ENCODE measurements at places on chromosomes 2 and 18. TPM values are rescaled to one million over a fixed set of nuclear protein-coding genes. Genes with fewer than 3 reads are reported as not detected.

DNA sequence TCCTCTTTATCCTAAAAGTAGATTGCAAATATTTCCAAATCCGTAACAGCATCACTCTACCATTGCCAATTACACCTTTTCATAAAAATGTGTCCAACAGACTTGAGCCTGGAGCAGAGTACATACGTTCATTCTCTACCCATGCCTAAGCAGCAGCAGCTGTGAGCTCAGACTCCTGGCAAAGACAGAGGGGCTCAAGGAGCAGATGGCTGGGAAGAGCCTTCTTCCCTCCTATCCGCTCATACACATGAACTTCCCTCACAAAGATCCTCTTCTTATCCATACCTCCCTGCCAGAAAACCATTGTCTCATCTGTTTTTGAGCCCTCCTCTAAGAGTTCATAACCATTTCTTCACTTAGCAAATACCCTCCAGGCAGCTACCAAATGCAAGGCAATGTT is 164.3 kb upstream of the ARL4C start:
- no peak for DNase-seq

- no peak for DNase-seq
These were observed 954 bp downstream of the CCNT2 start for GRCh38 chr2:134919341-134920210.

DNA sequence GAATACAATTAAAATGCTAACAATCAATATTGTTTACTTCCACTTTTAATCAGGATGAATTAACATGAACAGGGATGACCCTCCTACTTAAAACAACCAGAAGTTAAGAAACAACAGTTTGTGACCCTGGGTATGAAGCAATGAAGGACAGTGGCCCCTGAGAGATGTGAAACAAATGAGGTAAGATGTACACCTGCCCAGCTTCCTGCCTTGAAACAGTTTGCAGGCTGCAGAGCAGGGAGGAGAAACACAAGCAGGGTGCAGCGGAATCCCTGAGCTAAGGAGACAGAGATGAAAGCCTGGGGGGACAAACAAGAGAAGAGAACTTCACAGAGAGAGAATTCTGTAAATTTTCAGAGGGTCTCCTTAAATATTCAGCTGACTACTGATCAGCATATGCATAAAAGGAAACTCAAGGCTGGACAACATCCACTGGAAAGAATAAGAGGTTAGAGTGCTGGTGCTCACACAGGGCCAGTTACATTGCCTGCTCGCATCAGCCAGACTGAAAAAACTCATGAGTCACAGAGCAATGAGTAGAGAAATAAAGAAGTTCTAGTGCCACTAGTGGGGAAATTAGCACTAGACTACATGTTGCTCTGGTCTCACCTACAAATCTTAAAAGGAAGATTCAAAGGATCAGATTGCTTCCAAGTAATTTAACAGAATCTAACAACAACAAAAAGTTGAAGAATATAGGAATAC is 106.4 kb downstream of the PID1 start:
- DNase-seq = no peak

TMEM247 gene
- total RNA-seq = not detected
